Tibial artery (tissue), 4 donors: ENCODE measurements at places on chromosomes 5 and 9.

DNA sequence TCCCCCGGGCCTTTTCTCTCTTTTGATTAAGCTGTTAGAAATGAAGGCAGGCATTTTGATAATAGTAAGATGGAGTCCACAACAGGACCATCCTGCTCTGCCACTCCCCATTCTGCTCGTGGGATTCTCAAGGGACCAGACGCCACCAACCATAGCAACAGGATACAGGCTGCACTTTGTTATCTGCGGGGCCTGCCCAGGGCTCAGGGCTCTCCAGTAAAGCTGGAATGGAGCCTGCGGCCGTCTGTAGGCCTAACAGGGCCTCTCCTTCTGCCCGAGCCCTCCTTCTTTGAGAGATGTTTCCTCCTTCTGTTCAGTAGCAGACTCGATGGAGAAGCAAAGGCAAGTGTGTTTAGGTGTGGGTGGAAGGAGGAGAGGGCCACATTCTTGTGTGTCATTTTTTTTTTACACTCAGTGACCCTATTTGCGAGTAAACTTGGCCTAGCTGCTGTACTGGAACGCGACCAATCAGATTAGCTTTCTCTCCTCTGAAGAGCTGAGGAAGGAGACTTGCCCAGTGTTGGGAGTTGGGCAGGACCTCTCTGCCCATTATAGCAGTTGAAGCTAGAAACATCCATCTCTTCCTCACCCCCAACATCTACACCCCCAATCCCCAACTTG lies 8.9 kb upstream of the EPB41L4B start:
- H3K4me3 ChIP-seq = no peak overlapping the region
- no peaks in the 10 kb centered on the region for H3K36me3 ChIP-seq

DNA sequence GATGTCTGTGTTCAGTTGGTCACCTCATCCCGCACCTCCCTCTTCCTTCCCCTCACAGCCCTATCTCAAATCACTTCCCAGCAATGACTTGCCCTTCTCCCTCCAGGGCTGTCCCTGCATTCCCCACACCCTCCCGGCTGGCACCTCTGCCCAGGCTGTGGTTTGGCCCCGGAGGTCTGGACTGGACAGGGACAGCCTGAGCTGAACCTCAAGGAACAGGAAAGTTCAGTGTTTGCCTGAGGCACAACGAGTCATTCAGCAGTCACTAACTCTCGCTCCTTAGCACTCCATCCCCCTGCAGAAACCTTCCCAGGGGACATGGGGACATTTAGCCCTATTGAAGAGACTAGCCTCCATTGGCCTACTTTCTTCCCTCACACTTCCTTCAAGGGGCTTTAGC lies 58.3 kb upstream of the MAP3K1 start:
- no peaks in the 10 kb centered on the region for H3K4me1 ChIP-seq
- H3K27me3 ChIP-seq = no peaks in the 10 kb centered on the region

DNA sequence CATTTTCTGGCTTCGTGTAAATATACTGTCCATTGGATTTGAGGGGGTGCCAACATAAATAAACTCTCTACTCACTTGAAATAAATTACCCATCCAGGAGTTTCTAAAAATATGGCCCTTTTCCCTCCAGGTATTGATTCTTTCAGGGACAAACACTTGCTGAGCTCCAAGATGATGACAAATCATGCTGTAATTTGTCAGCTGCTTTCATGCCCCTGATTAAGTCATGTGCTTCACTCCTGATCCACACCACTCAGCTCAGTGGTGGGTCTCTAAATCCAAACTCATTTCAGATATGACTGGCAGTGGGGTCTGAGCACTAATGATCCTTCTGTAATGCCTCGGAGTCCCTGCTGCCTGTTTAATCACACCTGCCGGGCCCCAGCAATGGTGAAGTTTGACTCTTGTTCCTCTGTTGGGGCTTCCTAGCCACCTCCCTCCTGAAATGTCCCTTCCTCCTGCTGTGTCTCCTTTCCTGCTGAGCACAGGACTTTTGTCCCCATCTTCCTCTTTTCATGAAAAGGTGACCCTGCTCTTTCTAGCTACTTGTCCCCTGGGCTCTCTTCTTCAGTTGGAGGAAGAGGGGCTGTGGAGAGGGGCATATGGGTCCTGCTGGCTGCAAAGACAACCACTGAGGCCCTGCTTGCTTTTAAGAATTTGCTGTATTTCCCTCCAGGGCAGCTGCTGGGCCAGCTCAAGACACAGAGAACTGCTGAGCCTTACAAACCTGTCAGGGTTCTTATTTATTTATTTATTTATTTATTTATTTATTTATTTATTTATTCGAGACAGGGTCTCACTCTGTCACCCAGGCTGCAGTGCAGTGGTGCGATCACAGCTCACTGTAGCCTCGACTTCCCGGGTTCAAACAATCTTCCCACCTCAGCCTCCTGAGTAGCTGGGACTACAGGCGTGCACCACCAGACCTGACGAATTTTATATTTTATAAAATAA lies 200.0 kb downstream of the ATP10B start:
- H3K27me3 ChIP-seq = no peaks in the 10 kb centered on the region
- no peak overlapping the region for H3K27ac ChIP-seq
- H3K4me1 ChIP-seq = no peaks in the 10 kb centered on the region
- DNase-seq = no peak
- no peaks in the 10 kb centered on the region for H3K36me3 ChIP-seq
- H3K4me3 ChIP-seq = no peak overlapping the region

- peaks cover 54% of the 10 kb centered on the region for H3K27me3 ChIP-seq
- no peak overlapping the region for H3K4me3 ChIP-seq
- H3K4me1 ChIP-seq = no peaks in the 10 kb centered on the region
These were observed 35.4 kb upstream of the RXRA start for GRCh38 chr9:134290603-134291451.

DNA sequence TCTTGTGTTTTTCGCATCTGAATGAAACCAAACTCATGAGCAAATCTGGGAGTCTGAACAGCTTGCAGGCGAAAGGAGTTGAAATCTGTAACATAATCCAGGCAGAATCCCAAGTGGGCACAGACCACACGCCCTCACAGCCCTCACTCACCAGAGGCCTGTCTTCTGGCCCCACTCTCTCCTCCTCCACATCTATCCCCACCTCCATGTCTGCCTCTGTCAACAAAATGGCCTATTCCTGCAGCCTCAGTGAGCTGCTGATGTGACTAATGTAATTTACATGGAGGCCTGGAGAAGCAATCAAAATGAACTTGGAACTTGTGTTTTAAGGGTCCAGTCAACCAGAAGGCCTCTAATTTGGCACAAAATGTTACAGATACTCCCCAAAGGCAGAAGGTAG lies 136.6 kb downstream of the GNA14 start:
- no peaks in the 10 kb centered on the region for H3K36me3 ChIP-seq
- H3K27ac ChIP-seq = no peak overlapping the region
- H3K4me1 ChIP-seq = peaks cover 28% of the 10 kb centered on the region
- H3K4me3 ChIP-seq = no peak overlapping the region

- H3K4me1 ChIP-seq = peaks cover 8% of the 10 kb centered on the region
- peak overlapping the region; percentile 53 for H3K27ac ChIP-seq
- no peak for DNase-seq
- H3K36me3 ChIP-seq = no peaks in the 10 kb centered on the region
These were observed 66.4 kb upstream of the FER start for GRCh38 chr5:108681079-108681921.

DNA sequence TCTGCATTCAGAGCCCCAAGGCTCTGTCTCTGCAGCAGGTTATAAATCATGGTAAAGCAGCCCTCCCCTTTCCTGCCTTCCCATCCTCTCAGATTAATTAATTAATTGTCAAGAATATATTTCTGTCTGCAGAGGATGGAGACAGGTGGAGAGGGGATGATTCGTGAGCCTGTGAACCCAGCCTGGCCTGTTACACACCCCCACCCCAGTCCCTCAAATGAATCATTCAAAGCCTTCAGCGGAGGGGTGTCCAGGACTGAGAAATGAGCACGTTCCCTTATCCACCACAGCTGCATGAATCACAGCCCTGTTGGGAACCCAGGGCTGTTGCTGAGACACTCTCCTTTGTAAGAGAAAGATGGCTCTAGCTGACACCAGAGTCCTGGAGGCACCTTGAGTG lies 56.0 kb downstream of the NIPAL4 start:
- H3K27me3 ChIP-seq = no peaks in the 10 kb centered on the region
- peaks cover 66% of the 10 kb centered on the region for H3K4me1 ChIP-seq
- H3K36me3 ChIP-seq = peaks cover 15% of the 10 kb centered on the region
- peak; percentile 64 for DNase-seq

- H3K4me1 ChIP-seq = no peaks in the 10 kb centered on the region
- H3K36me3 ChIP-seq = no peaks in the 10 kb centered on the region
- H3K27me3 ChIP-seq = no peaks in the 10 kb centered on the region
- H3K4me3 ChIP-seq = no peak overlapping the region
- no peak for DNase-seq
These were observed 5.4 kb downstream of the GDA start for GRCh38 chr9:72154468-72155285.

GRCh38 chr5:17748941-17749340 lies 114.7 kb downstream of the TAF11L14 start:
- H3K4me3 ChIP-seq = no peak overlapping the region
- no peak overlapping the region for H3K27ac ChIP-seq
- peaks cover 3% of the 10 kb centered on the region for H3K4me1 ChIP-seq
- H3K27me3 ChIP-seq = no peaks in the 10 kb centered on the region
- DNase-seq = no peak

DNA sequence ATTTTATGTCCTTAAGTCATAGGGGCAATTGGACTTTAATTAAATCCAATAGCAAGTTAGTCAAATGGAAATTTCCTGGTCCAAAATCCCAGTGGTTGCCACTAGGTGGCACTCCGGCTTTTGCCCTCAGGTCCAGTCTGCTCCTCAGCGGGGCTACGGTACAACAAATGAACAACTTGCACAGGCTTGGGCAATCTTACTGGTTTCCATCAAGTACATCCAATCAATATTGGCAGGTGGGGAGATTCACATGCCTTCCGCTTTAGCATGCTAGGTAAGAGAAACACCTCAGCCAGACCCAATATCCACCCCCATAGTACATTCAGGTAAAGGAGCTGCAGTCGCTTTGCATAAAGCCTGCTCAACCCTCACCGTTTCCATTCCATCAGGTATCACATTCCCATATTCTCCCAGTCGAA lies 6.3 kb upstream of the MXD3 start:
- H3K4me3 ChIP-seq = no peak overlapping the region
- no peak for DNase-seq
- H3K27me3 ChIP-seq = no peaks in the 10 kb centered on the region
- no peaks in the 10 kb centered on the region for H3K4me1 ChIP-seq
- no peak overlapping the region for H3K27ac ChIP-seq

GRCh38 chr5:138950421-138951031 lies 75.4 kb upstream of the LRRTM2 start:
- peak; percentile 52 for DNase-seq
- no peaks in the 10 kb centered on the region for H3K27me3 ChIP-seq
- H3K4me1 ChIP-seq = no peaks in the 10 kb centered on the region
- H3K4me3 ChIP-seq = no peak overlapping the region

DNA sequence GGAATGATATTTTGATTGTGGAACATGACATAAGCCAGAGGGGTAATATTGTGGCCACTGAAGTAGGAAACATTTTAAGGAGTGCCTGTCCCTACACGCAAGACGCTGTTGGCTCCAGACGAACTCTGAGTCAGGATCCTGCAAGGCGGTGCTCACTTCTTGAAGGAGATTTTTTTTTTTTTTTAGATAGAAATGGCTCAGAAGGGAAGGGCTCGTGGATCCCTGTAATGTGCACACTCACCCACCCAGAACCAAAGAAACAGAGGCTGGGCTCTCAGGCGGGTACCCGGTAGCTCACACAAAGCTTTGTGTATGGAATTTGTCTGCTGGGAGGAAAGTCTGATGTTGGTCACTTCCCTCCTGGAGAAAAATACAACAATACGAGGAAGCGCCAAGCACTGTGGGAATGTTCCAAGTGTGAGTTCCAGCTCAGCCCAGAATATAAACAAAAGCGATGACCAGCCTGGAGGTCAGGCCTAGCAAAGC lies 25.7 kb downstream of the RAPGEF1 start:
- no peaks in the 10 kb centered on the region for H3K36me3 ChIP-seq
- peaks cover 23% of the 10 kb centered on the region for H3K4me1 ChIP-seq
- peak; percentile 90 for DNase-seq

DNA sequence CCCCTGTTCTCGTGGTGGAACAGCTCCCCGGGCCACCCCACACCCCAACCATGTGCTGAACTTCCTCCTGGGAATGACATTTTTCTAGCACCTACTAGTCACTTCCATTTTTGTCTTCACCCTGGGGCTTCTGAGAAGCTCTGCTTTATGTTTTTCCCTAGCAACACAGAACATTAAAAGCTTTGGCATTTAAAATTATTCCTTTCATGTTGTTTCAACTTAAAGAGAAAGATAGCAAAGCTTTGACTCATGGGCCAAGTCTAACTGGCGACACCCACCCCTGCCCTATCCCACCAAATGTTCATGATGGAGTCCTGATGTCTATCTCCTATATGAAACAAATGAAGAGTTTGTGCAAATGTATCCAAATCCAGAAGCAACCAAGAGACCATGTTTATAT lies 22.4 kb downstream of the BOD1 start:
- H3K27me3 ChIP-seq = no peaks in the 10 kb centered on the region
- H3K27ac ChIP-seq = no peak overlapping the region
- H3K4me3 ChIP-seq = no peak overlapping the region
- no peak for DNase-seq

DNA sequence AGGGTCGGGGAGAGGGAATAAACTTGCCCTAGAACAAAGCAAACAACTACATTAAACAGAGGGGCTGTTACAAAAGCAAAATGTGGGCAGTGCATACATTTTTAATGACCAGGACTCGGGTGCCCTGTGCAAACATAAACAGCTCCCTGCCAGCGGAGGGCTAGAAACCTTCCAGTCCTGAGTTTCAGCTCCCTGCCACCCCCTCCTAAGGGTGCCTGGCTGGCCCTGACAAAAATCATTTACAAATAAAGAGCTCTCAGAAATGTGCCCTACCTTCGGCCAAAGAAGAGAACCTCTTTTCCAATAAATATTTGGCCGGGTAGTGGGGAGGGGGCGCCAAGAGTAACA lies 29.5 kb downstream of the FOXD1 start:
- H3K27me3 ChIP-seq = peaks cover 93% of the 10 kb centered on the region
- H3K4me1 ChIP-seq = no peaks in the 10 kb centered on the region
- H3K27ac ChIP-seq = peak overlapping the region; percentile 11
- H3K4me3 ChIP-seq = no peak overlapping the region

GRCh38 chr9:35826071-35826701 lies 2.3 kb downstream of the FAM221B start:
- no peak overlapping the region for H3K4me3 ChIP-seq
- peaks cover 27% of the 10 kb centered on the region for H3K4me1 ChIP-seq
- DNase-seq = no peak
- no peaks in the 10 kb centered on the region for H3K36me3 ChIP-seq

DNA sequence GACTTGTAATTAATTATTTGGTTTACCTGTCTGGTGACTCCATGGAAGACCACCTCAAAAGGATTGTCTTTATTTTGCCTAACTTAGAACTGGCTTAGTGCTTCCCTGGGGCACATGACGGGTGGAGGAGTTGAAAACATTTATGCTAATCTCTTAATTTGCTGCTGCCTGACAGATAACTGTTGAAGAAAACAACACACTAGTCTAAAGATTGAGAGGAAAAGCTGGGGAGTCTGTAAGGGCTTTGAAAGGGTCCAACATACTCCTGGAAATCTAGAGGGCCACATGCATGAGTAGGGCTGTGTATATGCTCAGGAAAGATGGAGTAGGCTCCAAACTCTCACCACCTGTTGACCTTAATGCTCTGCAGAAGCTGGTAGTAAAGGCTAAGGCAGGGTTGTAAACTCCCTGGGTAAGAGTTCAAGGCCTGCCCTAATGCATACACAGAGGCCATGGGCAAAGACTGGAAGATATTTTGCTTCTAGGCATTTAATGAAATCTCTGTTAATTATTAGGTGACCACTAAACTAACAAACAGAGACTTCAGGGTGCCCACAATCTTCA lies 40.7 kb downstream of the NR3C1 start:
- no peak overlapping the region for H3K27ac ChIP-seq
- H3K36me3 ChIP-seq = no peaks in the 10 kb centered on the region
- H3K4me3 ChIP-seq = no peak overlapping the region
- H3K4me1 ChIP-seq = peaks cover 33% of the 10 kb centered on the region

GRCh38 chr5:180335614-180336233 lies 17.4 kb downstream of the GFPT2 start:
- peaks cover 25% of the 10 kb centered on the region for H3K36me3 ChIP-seq
- H3K27me3 ChIP-seq = no peaks in the 10 kb centered on the region
- H3K27ac ChIP-seq = no peak overlapping the region
- no peak overlapping the region for H3K4me3 ChIP-seq
